Inflammatory macrophage (primary cell): ENCODE measurements at places on chromosomes 16 and 17.
A peak's percentile ranks its signal among the peaks of the same experiment; 100 is the strongest.

DNA sequence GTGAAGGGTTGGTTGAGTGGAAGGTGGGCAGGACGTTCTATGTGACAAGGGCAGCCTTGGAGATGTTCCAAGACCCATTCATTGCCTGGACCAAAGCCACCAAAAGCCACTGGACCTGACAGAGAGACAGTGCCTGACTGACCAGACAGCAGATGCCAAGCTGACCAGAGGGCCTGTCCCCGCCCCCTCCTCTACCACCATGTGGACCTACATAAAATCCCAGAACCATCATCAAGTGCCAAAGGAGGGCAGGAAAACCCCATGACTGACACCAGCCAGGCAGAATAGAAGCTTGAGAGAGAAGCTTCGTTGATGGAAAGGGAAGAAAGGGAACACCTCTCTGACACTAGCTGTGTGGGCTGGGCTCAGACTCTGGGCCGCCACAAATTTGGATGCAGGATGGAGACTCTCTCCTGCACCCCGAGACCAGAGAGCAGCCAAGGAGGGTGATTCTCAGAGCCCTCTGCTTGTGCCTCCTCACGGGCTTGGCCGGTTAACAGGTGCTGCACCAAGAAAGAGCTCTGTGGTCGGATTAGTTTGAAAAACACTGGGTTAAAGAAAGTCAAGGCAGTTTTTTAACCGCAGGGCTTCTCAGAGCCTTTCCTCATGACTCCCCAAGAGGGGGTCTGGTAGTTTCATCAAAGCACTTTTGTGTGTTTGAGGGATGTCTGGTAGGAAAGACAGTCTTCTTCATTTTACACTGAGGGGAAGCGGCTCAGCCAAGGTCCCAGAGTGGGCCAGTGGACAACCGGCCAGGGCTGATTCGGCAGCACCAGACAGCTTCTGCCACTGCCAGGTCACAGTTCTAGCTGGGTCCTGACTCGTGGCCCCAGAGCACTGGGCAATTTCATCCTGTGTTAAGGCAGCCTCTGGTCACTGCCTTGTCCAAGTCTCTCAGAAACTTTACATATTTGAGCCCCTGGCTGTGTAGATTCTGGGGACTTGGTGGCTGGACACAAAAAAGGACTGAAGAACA, 1.7 kb downstream of the TNFRSF13B start:
- no peak for DNase-seq

- DNase-seq, result peak; percentile 43
Observed at GRCh38 chr16:53053967-53054669, 673 bp upstream of the CHD9 start.

GRCh38 chr17:51298508-51299371, 38.4 kb downstream of the UTP18 start:
- DNase-seq, result peak; percentile 24

DNA sequence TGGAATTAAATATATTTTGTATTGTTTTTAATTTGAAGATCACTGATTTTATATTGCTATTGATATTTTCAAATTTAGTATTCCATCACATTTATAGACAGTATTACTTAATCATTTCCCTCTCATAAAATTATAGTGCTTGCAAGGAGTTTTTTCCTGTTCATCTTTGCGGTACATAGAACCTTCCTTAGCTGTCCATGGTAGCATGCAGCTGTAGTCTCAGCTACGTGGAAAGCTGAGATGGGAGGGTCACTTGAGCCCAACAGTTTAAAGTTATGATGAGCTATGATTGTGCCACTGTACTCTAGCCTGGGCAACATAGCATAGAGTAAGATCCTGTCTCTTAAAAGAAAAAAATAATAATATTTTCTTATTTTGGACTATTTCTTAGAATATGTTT, 215.8 kb upstream of the CHMP6 start:
- DNase-seq, result no peak

GRCh38 chr17:65099941-65100315, 37.2 kb upstream of the RGS9 start:
- DNase-seq, result peak; percentile 77

DNA sequence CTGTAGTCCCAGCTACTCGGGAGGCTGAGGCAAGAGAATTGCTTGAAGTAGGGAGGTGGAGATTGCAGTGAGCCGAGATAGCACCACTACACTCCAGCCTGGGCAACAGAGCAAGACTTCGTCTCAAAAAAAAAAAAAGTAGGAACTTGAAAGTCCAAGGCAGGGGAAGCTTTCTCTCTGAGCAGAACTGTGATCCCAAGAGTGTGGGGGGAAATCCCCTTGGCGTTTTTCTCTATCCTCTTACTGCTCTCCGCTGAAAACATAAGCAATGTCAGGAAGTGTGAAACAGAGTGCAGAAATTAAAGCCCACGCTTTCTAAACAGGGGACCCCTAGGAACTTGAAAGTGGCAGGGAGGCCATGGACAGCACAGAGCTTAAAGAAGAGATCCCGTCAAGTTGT, 9.8 kb upstream of the CMTM3 start:
- DNase-seq, result peak; percentile 81

DNA sequence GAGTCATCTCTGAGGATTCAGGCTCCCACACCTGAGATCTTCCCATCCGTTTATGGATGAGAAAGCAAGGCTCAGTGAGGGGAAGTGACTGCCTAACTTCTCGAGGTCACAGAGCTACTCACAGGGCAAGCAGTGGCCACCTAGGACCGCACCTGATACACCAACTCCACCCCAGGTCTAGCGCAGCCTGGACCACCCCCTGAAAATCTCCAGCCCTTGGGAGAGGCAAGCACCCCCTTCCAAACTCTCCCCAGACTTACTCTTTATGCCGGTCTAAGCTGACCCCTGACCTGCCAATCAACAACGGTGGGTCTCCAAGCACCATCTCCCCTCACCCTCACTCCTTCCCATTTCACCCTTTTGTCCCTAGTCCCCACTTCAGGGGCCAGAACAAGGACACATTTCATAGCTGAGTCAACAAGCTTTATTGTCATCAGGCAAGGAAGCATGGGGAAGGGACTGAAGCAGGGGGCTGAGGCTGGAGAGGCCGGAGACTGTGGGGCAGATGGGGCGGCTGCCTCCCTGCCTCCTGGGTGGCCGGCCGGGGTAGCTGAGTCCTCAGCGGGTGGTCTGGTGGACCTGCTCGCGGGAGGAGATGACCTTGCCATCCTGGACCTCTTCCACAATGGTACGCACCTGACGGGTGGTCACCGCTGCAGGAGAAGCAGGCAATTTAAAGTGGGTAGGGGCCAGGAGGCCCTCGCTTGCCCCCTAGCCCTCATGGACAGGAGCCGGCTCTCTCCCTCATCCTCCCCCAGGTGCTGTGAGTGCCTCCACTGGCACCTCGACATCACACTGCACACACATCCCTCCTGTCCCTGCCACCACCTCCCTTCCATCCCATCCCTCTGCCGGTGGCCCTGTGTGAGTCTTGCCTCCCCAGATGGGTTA, 5.1 kb downstream of the KRT17 start:
- no peak for DNase-seq

GRCh38 chr17:69654981-69655855, 240.7 kb downstream of the MAP2K6 start:
- DNase-seq, result no peak

DNA sequence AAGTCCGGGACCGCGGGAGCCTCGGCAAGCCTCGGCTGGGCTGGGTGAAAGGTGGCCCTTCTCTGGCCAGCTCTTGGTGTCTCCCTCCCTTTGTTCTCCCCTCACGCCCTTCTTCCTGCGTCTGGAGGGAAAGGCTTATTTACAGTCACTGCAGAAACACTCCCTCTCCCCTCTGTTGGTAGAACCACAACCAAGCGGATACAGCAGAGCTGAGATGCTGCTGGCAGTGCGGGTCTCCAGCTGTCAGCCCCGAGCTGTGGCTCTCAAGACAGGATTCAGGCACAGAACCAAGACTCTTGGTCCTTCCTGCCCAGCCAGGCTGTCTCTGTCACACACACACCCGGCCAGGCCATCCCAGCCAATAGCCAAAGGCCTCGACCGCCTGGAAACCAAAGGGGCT, 133.3 kb downstream of the ENGASE start:
- DNase-seq, result no peak

GRCh38 chr17:66088173-66088572, 103.8 kb downstream of the CEP112 start:
- DNase-seq, result no peak

DNA sequence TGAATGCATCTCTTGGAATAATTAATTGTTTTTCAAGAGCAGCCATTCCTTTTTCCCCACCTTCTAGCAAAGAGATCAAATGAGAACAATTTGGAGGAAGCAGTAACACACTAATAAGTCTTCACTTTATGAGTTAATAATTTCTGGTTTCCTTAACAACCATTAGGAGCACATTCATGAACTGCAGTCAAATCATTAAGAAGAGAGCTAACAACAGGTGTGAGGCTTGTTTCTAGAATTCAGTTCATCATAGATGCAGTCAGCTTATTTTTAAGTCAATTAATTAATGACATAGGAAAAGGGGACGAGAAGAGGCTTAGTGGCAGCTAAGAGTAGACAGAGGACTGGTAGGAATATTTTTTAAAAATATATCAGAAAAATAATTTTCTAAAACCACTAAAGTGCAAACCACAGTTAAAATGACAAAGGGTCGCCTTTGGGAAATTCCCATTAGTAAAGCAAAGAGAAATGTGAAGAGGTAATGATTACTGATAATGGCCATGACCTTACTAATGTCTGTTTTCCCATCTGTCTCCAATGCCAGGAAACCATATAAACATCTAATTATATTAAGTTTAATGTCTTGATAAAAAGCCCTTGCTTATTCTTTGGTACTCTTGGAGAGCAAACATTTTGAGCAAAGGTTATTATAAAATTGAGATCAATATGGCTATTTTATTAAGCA, 184.2 kb downstream of the KCNJ2 start:
- no peak for DNase-seq

DNA sequence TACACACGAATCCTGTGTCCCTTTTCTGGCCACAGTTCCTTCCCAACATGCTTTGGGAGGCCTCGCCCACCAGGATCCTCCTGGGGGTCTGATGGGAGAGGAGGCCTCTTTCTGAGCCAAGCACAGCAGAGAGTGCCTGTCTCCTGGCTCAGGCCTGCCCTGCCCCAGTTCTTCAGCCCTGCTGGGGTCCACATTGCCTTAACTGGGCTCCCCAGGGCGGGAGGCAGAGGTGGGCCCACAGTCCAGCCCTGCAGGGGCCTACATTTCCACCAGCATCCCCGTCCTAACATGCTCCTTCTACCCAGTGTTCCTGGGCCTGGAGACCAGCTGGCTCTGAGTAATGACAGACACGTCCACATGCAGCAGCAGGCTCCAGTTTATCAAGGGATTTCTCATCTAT, 29.6 kb downstream of the WNT9B start:
- DNase-seq, result no peak

- no peak for DNase-seq
Observed at GRCh38 chr16:70652322-70652721, 6.0 kb downstream of the IL34 start.

DNA sequence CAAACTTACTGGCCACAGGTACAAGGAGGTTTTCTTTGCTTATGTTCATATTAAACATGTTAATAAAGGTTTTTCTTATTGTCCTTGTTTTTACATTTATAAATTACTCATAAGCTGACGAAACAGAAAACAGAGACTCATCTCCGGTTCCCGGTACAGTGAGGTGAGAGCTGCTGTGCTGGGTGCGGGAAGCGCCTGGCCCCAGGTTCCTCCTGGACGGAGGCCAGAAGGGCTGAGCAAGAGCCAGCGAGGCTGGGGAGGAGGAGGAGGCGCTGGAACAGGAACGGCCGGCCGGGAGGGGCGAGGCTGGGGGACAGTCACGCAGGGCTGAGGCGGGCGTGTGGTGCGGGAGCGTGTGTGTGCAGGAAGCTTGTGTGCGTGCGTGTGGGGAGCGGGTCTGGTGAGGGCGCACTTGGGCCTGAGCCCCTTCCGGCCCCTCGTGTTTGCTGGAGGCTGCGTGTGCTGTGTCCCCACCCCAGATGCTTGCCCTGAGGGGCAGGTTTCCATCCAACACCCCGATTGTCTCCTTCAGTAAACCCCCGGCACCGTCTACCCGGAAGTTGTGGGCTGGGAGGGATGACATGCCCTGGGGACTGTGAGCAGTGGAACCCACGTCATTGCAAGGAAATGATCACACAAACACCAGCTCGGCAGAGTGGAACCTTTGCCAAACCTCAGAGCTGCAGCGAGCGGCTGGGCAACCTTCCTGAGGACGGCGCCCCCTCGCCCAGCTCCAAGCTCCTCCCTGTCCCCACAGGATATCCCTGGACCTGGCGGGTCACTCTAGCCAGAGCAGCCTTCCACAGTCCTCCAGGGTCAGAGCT, 19.5 kb downstream of the CD7 start:
- DNase-seq, result peak; percentile 79

DNA sequence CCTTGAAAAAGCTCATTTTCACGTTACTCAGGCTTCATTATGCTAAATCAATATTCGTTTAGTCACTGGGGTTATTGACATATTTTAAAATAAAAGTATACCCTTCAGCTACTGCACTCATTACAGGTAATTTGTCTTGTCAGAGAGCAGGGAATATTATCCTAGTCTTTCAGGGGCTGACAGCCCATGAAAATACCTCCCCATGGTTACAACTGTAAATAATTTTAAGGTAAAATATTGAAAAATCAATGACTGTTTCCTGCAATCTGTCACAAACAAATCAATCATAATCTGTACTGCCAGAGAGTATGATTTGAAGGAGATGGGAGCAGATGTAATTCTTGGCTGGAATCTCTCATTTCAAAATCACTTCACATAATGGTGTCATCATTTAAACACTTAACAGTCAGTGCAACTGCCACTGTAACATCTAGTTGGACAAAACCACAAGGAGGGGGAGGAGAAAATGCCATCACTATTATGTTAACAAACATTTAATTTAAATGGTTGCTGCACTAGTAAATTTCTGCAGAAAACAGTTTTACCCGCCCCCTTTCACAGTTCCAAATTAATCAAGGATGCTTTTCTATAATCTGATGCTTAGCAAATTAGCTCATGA, 9.3 kb upstream of the IRX5 start:
- DNase-seq, result no peak

DNA sequence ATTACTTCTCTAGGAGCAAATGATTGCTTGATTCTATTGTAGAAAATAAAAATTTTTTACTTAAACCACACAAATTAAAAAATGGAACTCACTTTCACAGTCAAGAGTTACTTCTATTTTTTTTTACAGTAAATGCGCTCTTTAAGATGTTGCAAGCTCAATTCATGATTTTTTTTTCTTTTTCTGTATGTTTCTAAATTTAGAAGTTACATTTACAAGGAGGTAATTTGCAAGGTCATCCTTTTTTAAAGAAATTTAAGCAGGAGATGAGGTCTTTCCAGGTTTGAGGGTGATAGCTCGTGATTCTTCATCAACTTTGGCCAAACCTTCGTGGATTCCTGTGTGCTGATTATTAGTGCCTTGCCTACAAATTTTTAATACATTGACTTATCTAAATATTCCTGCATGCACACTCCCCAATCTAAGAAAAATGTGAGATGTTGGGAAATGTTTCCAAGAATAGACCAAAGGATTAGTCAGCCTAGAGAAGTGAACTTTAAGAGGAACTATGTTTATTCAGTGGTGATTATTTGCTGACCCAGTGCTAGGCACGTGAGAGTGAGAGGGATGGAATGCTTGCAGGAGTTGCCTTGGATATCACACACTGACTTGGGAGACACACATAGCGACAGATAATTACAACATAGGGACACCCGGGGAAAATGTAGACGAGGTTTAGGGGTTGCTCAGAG, 429.8 kb downstream of the MAF start:
- DNase-seq, result peak; percentile 96
